GOT3 (cell line): ENCODE measurements at places on chromosomes 5 and 9.
A peak's percentile ranks its signal among the peaks of the same experiment; 100 is the strongest.

DNA sequence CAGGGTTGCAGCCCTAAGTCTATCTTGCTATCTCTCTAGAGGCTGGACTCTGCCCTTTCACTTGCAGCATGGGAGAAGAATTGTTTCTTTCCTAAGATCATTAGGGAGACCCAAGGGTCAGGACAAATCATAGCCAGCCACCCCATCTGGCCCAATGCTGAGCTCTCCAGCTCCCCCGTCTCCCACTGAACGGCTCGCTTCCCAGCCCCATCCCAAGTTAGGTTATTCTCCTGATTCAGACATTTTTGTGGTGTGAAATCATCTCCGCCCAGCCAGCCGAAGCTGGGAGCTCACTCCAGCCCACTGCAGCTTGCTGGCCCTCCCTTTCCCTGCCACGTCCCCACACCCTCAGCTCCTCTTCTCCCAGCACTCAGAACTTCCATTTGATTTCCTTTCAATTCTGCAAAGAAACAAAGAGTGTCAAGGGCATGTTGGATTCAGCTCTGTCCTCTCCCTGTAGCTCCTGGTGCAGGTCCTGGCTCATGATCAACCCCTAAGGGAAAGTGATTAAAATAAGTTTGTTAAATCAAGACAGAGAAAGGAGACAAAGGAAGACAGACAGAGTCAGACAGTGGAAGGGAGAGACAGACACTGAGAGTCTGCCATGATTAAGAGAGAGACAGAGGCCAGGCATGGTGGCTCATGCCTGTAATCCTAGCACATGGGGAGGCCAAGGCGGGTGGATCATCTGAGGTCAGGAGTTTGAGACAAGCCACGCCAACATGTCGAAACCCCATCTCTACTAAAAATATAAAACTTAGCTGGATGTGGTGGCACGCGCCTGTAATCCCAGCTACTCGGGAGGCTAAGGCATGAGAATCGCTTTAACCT, 12.6 kb upstream of the SPARC start:
- peak; percentile 88 for DNase-seq

DNA sequence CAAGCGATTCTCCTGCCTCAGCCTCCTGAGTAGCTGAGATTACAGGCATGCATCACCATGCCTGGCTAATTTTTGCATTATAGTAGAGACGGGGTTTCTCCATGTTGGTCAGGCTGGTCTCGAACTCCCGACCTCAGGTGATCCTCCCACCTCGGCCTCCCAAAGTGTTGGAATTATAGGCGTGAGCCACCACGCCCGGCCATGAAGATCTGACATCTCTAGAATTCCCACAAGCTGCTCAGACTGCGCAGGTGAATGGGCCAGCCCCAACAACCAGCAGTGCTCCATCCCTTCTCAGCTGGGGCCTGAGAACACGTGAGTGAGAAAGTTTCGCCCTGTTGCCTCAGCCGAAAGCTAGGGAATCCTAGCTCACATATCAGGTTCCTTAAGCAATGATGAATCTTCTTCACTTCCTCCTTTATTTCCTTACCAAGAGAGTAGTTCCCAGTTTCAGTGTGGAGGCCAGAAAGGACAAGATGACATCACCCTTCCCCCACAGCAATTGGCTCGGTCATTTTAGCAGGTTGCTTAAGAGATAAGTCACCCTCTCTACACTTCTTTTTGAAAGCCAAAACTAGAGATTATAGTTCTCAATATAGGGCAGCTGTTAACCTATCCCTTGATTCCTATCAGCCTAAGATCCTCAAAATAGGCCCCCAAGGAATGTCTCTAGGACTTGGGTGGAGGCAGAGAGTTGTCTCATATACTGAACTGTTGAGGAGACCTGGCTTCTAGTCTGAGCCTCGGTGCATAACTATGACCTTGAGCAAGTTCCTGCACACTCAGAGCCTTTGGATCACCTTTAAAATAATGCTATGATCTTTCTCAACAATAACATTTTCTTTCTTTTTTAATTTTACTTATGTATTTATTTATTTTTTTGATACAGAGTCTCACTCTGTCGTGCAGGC, 23.9 kb upstream of the PPP2CA start:
- DNase-seq, result no peak

DNA sequence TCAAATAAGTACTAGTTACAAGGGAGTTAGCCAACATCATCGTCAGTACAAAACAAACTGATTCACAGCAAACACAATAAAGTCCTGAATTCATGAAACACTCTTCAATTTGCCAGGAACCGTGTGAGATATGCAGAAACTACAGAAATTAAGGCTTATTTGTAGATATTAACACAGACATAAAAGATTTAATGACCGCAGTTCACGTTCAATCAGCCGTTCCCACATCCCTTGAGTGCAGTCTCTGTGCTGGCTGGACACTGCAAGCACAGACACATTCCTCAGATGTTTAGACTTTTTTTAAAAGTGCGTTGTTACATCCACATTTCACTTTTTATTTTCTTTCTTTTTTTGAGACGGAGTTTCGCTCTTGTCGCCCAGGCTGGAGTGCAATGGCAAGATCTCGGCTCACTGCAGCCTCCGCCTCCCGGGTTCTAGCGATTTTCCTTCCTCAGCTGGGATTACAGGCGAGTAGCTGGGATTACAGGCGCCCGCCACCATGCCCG, 566 bp upstream of the CEP78 start:
- DNase-seq, result no peak

- no peak for DNase-seq
Observed at GRCh38 chr9:86637515-86637914, 283.3 kb upstream of the TUT7 start.

GRCh38 chr5:120538149-120538548, 74.0 kb downstream of the PRR16 start:
- no peak for DNase-seq

- DNase-seq, result no peak
Observed at GRCh38 chr5:100860407-100860806, 42.7 kb downstream of the ST8SIA4 start.

DNA sequence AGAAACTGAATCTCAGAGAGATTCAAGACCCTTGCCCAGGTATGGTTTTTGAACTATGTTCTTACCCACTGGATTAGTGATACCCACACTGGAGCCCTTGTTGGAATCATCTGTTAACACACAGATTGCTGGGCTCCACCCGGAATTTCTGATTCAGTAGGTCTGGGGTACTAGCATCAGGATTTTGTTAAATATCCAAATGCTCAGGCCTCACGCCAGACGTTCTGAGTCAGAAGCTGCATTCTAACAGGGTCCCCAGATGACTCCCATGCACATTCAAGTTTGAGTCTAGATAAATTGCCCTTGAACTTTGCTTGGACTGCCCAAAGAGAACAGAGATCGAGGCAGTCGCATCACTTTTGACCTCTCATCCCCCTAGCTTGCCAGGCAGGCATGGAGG, 182.0 kb upstream of the WWC1 start:
- no peak for DNase-seq

- DNase-seq, result no peak
Observed at GRCh38 chr9:85041466-85042137, 372.1 kb downstream of the NTRK2 start.

DNA sequence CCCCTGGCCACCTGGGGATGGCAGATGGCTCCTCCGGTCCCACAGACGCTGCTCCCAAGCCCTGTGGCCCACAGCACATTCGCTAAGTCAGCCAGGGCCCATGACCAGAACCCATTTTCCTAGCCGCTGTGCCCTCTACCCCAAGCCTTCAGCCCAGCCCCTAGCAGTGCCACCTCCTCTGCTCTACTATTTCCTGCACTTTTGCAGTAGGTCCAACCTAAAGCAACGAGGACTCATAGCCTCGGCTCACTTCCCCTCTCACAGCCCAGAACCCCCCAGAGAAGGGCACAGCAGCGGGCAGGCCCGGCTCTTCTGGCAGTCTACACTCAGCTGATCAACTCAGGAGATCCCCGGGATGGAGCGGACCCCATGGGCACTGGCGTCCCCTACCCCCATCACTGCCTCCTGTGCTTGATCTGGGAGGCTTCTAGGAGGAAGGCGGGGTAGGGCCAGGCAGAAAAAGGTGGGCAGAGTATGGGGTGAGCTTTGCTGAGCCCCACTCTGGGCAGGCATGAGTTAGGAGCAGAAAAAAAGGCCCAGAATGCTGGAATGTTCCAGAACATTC, 111.2 kb downstream of the ZNF354C start:
- DNase-seq, result no peak

GRCh38 chr5:147558826-147559225, 49.0 kb upstream of the DPYSL3 start:
- peak; percentile 11 for DNase-seq

GRCh38 chr5:123112196-123112595, 23.2 kb downstream of the PRDM6 start:
- DNase-seq, result no peak

DNA sequence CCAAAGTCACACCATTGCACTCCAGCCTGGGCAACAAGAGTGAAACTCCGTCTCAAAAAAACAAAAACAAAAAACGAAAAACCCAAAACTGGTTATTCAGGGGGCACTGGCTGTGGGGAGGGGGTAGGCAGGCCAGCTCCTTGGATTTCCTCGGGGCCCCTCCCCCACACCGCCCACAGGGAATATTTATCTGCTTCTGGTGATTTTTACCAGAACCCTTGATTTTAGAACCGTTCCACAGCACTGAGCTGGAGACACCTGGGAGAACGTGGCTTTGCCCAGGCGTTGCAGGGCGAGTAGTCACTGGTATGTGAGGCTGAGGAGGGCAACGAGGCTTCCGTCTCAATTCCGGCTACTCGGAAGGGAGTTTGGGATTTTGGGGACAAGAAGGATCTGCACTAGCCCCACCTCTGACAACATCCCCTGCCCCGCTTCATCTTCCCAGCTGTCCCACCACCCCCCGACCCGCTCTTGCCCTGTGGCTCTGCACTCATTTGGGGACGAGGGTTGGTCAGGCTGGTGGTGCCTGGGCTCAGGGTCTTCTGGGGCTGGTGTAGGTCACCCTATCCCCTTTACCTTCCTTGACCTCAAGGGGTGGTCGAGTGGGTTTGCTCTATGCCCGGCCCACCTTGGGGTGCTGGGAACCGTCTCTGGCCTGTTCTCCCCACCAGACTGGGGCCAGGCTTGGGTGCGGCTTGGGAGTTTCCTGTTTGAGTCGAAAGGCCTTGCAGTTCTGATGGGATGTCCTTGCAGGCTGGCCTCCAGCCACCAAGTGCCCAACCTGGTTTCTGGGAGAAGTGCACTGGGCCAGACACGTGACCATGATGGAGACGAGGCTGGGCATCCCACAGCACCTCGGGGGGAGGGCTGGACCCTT, 3.5 kb downstream of the AHRR start:
- DNase-seq, result no peak

- DNase-seq, result no peak
Observed at GRCh38 chr5:65072850-65073249, 304.1 kb downstream of the CWC27 start.

DNA sequence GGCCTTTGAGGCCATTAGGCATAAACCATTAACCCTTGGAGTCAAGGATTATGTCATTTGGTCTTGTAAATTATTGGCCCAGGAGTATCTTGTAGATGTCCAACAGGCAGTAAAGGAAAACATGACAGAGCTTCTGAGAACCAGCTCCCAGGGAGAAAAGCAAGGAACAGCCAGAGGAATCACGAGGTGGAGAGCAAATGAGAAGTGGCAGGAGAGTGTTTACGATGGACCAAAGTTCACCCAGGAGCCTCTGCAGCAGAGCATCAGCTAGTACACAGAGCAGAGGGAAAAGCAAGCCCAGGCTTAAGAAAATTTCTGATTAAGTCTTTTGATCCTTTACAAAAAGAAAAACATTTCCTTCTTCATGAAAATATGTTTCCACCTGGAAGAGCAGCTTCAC, 206.2 kb downstream of the NDUFS4 start:
- no peak for DNase-seq

DNA sequence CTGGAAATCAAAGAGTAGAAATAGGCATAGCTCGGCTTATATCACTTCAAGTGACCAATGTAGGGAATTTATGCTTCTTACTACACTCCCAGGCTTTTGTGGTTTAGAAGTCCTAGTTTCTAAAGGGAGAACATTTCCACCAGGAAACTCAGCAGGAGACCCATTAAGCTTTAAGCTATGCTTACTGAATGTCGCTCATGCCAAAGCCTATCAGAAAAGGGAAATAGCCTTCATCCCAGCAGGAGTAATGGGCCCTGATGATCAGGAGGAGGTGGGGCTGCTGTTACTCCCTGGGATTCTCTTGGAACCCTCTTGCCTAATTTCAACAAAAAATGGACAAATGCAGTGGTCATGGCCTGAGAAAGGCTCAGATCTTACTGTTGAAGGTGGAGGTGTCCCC, 54.5 kb upstream of the SEMA6A start:
- no peak for DNase-seq

DNA sequence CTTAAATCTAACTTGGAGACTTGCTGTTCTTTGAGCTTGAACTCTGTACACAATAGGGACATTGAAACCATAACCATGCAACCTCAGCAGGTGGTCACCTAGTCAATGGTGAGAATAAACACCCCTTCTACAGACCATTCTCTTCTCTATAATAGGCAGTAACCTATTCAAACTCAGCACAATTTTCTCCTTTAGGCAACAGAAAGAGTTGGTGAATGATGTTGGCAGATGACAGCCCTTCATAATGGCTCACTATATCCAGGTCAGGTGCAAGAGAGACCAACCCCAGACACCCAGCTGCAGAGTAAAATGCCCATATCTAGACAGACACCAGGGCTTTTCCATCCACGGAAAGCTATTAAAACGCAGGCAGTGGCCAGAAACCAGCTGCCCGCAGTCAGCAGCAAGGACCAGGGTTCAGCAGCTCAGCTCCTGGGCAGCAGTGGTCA, 106.7 kb downstream of the SERINC5 start:
- DNase-seq, result no peak

GRCh38 chr9:116212986-116213692, 59.5 kb downstream of the PAPPA start:
- no peak for DNase-seq

DNA sequence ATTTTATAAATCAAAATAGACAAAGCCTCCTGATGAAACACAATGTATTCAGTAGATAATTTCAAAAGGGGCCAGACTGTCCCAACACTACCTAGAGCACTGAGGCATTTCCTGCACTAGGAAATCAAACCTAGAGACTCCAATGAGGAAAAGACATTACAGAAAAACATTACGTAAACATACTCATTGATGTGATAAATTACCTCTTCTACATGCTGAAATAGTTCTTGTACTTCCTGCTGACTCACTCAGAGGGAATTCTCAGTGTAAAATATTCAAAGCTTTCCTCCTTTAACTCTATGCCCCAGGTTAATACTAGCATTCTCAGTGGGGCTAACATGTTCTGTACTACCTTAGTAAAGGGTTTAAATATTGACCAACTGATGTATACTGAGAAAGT, 178.0 kb downstream of the ESM1 start:
- DNase-seq, result no peak

- no peak for DNase-seq
Observed at GRCh38 chr5:7849681-7850394, 1.1 kb downstream of the CFAP90 start.

DNA sequence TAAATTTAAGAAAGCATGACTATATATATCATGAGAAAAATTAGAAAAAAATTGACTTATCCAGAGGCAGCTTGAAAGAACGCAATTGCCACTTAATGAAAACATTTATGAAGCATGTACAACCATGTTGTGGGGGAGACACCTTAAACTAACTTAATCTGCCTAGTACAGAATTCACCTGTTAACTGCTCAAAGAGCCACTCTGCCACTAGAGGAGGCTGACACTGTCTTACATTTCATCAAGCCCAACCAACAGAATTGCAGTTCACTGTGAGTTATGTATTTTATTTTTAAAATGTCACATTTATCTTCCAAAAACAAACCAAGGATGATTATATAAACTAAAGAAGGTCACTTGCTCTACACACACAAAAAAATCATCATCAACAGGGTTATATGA, 252.9 kb downstream of the MLLT3 start:
- no peak for DNase-seq
